Activated naive CD4-positive, alpha-beta T cell treated with Interleukin-2 at 50 U/mL for 16 hours (primary cell): ENCODE measurements at places on chromosomes 16 and 17.
A peak's percentile ranks its signal among the peaks of the same experiment; 100 is the strongest.

DNA sequence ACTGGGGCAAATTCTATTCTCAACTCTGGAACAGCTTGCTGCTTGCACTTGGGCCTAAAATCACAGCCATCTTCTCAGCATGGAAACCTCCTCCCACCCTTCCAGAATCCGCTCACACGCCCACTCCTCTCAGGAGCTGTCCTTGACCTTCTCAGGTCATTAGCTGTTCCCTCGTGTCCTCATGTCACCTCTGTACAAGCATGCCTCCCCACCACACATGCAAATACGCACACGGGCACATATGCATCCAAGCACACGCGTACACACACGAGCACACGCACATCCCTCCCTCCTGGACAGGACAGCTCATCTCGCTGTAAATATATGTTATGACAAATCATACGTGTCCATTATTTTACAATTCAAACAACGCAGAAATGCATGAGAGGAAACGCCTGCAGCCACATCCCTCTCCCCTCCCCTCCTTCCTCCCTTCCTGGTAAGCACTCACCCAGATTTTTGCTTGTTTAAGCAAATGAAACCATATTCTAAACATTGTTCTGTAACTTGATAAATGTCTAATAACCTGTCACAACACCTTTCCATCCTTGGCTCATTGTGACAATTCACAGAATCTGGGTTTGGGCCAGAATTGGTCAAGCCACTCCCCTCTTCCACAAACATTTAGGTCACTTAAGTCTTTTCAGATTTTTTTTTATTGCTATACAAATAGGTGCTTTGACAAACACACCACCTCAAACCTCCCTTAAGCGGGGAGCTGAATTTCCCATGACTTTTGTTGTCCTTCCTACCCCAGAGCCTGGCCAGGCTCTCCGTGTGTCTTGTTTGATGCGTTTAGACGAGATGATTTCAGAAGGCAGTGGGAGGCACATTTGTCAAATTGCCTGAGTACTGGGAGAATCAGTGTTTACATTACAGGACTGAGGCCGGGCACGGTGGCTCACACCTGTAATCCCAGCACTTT, 41.7 kb downstream of the DNAH17 start:
- no peak for DNase-seq

DNA sequence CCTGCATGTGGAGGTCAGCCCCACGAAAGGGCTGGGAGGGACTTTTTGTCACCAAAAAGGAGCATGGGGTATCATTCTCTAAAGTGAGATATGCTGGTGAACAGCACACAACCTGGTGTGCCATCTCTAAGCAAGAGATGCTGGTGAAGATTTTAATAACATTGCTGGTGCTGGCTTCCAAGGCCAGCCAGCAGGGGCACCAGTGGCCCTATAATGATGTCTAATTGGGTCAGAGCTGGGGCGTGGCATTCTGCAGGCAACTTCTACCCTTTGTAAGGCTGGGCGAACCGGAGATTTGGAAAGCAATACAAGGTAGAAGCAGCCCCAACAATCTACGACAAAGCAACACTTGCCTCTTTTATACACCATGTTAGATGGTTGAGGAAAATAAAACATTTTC, 16.8 kb downstream of the SDR42E1 start:
- no peak for DNase-seq

- DNase-seq = peak; percentile 30
These were observed 38.8 kb downstream of the C16orf95 start for GRCh38 chr16:87278191-87279093.

GRCh38 chr16:53643474-53643873, 60.2 kb downstream of the RPGRIP1L start:
- DNase-seq = no peak

GRCh38 chr17:64209983-64210382, 53.1 kb downstream of the TEX2 start:
- no peak for DNase-seq

GRCh38 chr16:86931410-86931941, 353.1 kb downstream of the FOXL1 start:
- no peak for DNase-seq

DNA sequence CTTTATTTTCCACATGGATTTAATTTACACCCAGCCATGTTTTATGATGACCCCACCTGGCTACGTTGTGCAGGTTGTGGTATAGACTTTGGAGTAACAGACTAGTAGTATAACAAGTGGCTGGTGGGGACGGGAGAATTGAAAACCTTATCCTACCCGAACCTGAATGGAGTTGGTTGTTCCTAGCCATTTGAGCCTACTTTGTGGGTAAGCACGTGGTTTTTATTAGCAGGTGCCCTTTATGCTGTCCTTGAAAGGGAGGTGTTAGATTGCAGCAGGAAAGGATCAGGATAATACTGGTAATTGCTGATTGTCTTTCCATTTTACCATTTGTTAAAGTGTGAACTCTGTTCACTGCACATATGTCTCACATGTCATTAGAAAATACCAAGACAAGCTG, 31.9 kb upstream of the PHAF1 start:
- no peak for DNase-seq

GRCh38 chr16:11727796-11728543, 14.7 kb downstream of the TXNDC11 start:
- DNase-seq = no peak

GRCh38 chr16:81477697-81478693, 33.4 kb downstream of the CMIP start:
- DNase-seq = no peak

- DNase-seq = no peak
These were observed 650.9 kb downstream of the TOX3 start for GRCh38 chr16:51896013-51896412.

GRCh38 chr17:21542070-21542469, 150.3 kb upstream of the KCNJ18 start:
- DNase-seq = no peak

- peak; percentile 50 for DNase-seq
These were observed 9.0 kb upstream of the SPATA32 start for GRCh38 chr17:45270828-45271418.

GRCh38 chr17:46759141-46759540, 59.4 kb downstream of the WNT3 start:
- DNase-seq = no peak

GRCh38 chr17:73552300-73553048, 91.8 kb downstream of the SDK2 start:
- DNase-seq = no peak

- DNase-seq = no peak
These were observed 19.2 kb downstream of the AQP8 start for GRCh38 chr16:25235991-25236390.

- no peak for DNase-seq
These were observed 46.0 kb downstream of the RNF112 start for GRCh38 chr17:19457046-19457445.

- no peak for DNase-seq
These were observed 596.3 kb upstream of the SALL1 start for GRCh38 chr16:51747329-51747728.

GRCh38 chr16:10929853-10930754, 12.2 kb downstream of the DEXI start:
- DNase-seq = no peak

GRCh38 chr17:77380395-77381184, 239.8 kb downstream of the SEC14L1 start:
- DNase-seq = no peak

DNA sequence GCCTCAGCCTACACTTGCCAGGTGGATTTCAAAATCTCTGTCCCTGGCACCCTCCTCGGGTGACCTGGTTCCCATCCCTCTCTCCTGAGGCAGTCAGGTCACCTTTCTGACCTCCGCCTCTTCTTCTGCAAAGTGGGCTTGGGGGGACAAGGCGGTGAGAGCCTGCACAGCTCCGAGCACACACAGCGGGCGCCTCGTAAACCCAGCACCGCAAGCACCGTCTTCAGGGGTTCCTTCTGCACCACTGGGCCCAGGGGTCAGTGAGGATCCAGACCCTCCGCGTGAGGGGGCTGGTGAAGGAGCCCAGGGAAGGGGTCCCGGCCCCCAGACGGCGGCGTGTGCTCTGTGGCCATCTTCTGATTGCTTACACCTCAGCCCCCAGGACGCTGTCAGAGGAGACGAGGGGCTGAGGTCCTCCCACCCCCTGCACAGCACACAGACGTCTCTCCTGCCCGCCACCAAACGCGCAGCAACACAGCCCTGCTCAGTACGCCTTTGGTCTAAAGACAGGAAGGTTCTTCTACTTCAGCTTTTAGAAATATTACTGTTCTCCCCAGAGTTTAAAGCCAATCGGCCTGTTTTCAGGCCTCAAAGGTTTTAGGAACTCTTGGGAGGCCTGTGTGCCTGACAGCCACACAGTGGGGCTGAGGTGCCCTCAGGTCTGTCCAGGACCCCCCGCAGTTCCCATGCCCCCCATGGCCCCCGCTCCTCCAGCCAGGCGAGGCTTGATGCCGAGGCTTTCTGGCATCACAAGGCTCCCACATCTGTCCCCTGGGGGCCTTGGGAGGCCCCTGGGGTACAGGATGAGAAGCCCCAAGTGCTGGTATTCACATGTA, 2.7 kb downstream of the CBFA2T3 start:
- DNase-seq = no peak

DNA sequence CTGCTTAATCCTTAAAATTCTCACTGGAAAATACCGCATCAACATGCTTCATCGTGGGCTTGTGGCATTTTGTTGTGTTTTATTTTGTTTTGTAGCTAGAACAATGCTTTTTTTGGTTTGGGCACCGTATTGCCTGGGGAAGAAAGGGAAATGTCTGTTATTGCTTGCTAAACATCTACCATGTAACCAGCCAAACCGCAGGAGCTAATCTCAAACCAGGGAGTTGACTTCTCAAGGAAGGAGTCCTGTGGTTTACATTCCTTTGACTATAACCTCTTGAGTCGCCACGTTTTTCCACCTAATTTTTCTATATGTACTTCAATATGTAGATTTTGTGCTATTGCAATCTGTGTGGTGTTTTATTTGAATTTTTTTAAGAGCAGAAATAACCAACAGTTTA, 593.5 kb upstream of the SOX9 start:
- DNase-seq = no peak

GRCh38 chr17:19718613-19719354, 2.4 kb upstream of the SLC47A2 start:
- DNase-seq = no peak

- no peak for DNase-seq
These were observed 34.8 kb downstream of the TMEM235 start for GRCh38 chr17:78266231-78266631.

- DNase-seq = no peak
These were observed 7.0 kb upstream of the CDR2 start for GRCh38 chr16:22381392-22381791.

- no peak for DNase-seq
These were observed 93.1 kb downstream of the SDK2 start for GRCh38 chr17:73551144-73551543.

DNA sequence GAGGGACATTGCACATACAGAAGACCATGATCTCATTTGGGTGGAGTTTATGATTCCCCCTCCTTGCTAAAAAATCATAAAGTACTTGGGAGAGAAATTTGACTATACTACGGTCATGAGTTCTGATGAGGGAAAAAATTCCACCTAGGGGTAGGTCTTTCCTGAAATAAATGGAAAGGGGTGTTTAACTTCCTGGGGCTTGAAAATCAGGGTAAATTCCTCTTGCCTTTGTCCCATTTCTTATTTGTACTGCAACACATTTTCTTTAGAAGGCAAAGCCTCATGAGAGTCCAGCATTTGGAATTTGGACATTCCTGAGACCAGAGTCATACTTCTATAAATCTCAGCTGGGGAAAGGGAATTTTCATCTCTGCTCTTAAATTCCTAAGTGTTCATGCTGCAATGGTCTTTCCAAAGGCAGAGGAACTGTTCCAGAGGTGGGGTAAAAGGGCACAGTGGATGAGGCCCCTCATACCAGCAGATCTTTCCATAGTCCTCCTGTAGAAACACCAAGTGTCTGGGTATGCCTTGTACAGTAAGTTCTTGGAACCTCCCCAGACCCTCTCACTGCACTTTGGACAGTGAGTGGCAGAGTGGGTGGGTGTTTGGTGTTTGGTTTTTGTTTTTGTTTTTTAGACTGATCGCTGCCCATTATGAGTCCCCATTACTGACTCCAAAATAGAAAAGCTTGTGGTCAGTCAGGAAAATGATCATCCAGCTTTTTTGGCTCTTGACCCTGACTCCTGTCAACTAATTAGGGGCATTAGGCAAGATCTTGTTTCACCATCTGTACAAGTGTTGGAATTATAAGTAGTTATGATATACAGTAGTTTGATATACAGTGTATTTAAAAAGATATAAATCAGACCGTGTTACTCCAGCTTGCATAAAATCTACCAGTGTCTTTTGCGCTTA, 6.0 kb downstream of the LYRM1 start:
- no peak for DNase-seq

DNA sequence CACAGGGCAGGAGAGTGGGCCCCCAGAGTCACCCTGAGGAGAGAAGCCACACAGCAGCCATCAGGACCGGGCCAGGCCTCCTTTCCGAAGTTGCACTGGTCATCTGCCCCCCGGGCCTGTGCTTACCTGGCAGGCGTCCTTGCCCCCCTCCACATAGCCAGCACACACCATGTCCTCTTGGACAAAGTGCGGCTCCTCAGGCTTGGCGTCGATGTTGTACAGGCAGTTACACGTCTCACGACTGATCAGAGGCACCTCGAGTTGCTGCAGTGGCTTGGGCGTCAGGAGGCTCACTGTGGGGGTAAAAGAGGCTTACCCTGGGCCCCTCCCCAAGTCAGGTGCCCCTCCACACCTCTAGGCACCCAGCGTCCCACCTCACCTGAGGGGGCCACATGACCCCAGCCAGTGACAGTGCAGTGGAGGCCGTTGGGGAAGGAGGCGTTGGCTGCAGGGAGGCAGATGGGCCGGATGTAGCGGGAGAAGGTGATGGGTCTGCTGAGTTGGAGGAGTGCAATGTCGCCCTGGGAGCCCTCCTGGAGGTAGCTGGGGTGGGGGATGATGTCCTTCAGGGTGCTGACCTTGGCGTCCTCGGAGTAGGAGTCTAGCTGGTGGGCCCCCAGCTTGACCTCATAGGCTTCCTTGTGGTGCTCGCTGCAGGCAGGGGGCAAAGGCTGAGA, 3.1 kb downstream of the PRSS8 start:
- DNase-seq = no peak

DNA sequence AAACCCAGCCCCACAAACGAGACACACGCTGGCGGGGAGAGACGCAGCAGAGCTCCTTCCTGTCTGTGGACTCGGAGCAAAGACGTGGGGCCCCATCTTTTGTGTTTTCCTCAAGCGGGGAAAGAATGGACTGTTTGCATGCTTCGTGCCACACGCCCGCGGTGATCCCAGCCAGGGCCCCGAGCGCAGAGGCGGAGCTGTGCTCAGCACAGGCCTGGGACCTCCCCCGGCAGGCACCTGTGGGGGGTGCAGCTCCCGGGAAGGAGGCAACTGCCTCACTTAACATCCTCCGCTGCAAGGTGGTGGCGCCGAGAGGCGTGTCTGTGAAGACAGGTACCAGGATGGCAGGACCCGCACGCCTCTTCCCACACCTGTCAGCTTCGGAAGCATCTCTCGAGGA, 19.1 kb downstream of the TRARG1 start:
- DNase-seq = peak; percentile 51

- DNase-seq = no peak
These were observed 17.8 kb downstream of the XYLT1 start for GRCh38 chr16:17452922-17453321.

GRCh38 chr16:86928523-86929011, 350.2 kb downstream of the FOXL1 start:
- no peak for DNase-seq
